ENCODE measurements at places on chromosomes 7 and 10. TPM values are rescaled to one million over a fixed set of nuclear protein-coding genes. Genes with fewer than 3 reads are reported as not detected.

DNA sequence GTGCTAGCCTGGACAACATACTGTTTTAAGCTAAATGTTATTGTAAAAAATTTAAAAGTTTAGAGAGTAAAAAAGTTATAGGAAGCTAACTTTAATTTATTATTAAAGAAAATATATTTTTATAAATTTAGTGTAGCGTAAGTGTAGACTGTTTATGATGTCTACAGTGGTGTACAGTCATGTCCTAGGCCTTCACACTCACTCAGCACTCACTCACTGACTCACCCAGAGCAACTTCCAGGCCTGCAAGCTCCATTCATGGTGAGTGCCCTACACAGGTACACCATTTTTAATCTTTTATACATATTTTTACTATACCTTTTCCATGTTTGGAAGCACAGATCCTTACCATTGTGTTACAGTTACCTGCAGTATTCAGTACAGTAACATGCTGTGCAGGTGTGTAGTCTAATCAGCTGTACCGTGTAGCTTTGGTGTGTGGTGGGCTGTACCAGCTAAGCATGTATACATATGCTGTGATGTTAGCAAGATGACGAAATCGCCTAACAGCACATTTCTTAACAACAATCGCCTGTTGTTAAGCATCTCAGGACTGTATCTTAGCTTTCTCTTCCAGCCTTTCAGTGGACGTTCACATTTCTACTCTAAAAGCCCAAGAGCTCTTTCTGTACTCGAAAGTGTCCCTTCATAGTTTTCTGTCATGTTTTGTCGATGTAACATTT is 12.5 kb downstream of the RNF32 start:
- H3K4me3 ChIP-seq = no peak overlapping the region
- H3K27ac ChIP-seq = no peak overlapping the region
- no peak for DNase-seq
- H3K4me1 ChIP-seq = no peaks in the 10 kb centered on the region
- no peaks in the 10 kb centered on the region for H3K36me3 ChIP-seq

GRCh38 chr10:79424221-79425073 is 21.0 kb downstream of the ZCCHC24 start:
- peak overlapping the region; percentile 65 for H3K27ac ChIP-seq
- H3K36me3 ChIP-seq = no peaks in the 10 kb centered on the region
- peaks cover 27% of the 10 kb centered on the region for H3K4me1 ChIP-seq

CCL26 gene
- total RNA-seq = 9.7 TPM

DNA sequence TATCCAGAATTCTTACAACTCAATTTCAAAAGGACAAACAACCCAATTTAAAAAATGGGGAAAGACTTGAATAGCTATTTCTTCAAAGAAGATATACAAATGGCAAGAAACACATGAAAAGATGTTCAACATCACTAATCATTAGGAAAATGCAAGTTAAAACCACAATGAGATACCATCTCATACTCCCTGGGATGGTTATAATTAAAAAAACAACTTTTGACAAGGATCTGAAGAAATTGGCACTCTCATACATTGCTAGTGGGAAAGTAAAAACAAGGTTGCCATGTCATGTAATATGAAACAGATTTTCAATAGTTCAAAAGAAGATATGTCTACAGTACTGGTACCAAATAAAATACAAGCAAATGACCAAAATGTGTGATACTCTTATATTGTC is 9.0 kb downstream of the OAT start:
- H3K4me3 ChIP-seq = no peak overlapping the region
- H3K36me3 ChIP-seq = no peaks in the 10 kb centered on the region
- H3K27me3 ChIP-seq = no peaks in the 10 kb centered on the region
- DNase-seq = no peak
- H3K27ac ChIP-seq = no peak overlapping the region

DNA sequence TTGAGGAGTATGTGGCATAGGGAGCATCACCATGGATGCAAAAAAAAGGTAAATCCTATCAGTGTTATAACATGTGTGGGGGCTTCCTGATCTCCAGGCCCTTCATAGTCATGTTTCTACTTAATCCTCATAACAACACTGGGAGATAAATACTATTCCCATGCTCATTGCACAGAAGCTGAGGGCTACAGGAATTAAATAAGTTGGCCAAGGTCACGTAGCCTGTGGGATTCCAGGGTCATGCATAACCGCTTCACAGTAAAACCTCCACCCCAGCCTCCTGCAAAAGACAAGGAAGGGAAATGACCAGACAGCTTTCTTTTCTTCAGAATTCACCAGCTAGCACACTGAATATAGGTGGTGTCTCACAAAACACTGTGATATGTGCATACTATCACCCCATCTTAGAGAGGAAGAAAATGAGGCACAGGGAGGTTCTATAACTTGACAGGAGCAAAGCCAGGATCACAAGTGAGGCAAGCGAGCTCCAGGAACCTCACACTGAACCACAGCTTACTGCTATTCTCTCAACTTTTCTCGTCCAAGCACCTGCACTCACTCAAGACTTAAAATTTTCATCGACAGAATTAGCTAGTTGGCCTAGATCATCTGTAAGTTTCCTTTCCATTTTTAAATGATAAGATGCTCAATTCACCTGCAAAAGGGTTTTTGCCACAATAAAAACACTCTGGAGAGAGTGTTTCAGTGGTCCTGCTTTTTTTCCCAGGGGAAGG is 13.4 kb downstream of the JAZF1 start:
- no peaks in the 10 kb centered on the region for H3K27me3 ChIP-seq
- no peak overlapping the region for H3K4me3 ChIP-seq
- no peaks in the 10 kb centered on the region for H3K36me3 ChIP-seq
- peaks cover 12% of the 10 kb centered on the region for H3K4me1 ChIP-seq
- H3K27ac ChIP-seq = no peak overlapping the region
